ENCODE measurements at places on chromosomes 5 and 9.

DNA sequence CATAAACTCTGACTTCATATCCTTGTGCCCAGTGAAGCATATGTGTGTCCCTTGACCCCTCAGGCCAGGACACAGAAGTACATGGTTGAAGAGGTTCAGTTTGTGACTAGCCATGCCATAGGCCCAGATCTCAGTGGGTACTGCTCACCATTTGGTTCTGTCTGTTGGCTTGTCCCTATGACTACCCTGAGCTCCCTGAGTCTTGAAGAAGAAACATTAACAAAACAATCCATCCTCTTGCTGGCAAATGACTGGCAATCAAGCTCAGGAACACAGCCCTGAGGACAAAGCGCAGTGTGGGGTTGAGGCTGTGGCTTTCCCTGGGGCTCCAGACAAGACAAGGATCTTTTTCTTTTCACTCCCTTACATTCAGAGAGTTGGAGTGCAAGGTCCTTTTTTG, 46.3 kb downstream of the TNFAIP8 start:
- no peak for DNase-seq

DNA sequence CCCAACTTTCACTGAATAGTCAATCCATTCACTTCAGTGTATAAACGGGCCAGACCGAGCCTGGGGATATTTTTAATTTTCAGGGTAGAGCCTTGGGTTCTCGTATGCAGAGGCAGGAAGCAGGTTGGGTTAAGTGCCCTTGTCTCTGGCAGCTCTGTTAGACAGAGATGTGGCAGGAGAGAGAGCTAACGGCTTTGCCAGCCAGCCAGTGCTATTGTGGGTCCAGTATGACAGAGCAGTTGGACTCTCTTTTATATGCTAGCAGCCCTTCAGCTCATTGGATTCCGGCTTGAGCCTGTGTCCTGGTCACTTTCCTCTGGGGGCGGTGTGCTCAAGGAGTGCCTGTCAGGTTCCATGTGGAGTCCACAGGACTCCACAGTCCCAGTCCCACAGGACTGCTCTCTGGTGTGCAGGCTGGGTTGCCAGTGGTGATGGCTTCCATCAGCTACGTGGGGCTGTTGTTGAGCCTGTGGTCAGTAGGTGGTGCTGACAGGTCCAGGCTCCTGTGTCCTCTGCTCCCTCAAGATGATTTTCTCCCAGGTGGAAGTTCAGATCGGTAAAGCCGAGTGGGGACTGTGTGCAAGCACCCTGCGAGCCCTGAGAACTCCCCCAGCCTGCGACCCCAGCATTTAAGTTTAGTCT, 14.3 kb downstream of the CLTA start:
- no peak for DNase-seq

DNA sequence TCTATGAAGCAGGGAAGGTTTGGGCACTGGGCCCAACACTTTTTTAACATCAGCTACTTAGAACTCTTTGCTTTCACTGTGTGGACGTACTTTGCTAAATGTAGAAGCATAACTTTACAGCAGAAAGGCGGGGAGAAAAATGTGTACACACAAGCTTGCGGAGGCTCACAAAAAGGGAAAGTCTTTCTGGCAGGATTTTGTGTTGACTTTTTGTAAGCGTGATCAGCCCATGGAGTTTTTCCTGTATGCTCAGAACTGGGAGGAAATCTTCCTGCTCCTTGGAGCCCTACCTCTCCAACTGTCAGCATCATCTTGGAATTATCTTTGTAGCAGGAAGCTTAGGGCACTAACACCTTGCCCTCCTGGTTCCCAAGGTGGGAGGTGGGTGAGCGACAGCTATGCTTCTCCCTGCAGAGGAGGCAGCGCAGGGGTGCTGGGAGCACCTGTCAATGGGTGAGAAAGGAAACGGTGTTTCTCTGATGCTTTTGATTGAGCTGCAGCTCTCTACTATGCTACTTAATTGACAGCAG, 321.9 kb downstream of the GADD45G start:
- DNase-seq = no peak

- DNase-seq = no peak
Observed at GRCh38 chr5:168827636-168828035, 248.5 kb upstream of the PANK3 start.

- no peak for DNase-seq
Observed at GRCh38 chr5:158755986-158756385, 343.7 kb downstream of the EBF1 start.

- DNase-seq = no peak
Observed at GRCh38 chr5:111792471-111793058, 35.6 kb upstream of the NREP start.

DNA sequence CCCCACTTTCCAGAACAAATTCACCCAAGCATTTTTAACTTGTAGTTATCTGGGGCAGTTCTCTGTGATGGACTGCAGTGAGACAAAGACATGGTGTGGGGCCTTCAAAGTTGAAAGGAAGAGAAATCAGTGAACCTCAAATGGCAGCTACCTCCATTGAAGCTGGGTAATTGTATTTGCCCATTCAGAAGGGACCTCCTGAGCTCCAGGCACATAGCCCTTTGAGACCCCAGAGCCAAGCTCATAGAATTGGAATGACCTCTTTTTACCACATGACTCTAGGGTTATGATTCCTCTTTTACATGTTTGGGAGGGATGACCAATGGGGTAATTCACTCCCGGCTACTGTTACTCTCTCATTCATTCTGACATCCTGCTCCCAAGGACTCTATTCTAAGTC, 368.4 kb upstream of the ITGA1 start:
- no peak for DNase-seq

DNA sequence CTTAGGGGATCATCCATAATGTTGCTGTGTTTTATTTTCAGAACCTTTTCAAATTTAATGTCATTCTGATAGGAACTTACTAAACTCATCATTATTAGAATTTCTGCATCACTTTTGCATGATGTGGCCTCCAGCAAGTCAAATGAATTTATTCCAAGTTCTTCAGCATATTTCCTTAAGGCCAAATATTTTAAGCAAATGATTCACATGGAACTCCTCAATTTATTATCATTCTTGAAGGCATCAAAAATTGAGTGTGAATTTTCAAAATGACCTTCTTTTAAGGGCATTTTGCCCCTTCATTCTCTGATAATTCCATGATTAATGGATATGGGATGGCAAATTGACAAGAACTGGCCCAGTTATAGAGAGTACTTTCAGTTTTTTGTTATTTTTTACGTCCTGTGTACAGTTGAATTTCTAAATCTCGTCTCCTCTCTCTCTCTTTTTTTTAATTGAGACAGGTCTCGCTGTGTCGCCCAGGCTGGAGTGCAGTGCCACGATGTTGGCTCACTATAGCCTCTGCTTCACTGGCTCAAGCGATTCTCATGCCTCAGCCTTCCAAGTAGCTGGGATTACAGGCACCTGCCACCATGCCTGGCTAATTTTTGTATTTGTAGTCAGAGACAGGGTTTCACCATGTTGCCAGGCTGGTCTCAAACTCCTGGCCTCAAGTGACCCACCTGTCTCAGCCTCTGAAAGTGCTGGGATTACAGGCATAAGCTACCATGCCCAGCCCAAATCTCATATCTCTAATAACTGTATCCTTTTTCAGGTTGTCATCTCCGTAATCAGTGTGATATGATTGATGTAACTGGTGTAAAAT, 29.1 kb downstream of the GPR21 start:
- DNase-seq = no peak

- no peak for DNase-seq
Observed at GRCh38 chr9:91092214-91092613, 269.5 kb downstream of the AUH start.
